ENCODE measurements at places on chromosomes 5 and 9.
A peak's percentile ranks its signal among the peaks of the same experiment; 100 is the strongest.

DNA sequence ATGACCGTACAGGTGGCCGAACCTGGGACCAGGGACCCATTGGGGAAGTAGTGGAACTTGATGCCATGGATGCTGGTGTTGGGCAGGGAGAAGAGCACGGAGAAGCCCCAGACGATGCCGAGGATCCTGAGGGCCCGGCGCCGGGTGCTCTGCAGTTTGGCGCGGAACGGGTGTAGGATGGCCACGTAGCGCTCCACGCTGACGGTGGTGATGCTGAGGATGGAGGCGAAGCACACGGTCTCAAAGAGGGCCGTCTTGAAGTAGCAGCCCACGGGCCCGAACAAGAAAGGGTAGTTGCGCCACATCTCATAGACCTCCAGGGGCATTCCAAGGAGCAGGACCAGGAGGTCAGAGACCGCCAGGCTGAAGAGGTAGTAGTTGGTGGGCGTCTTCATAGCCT, 585 bp downstream of the NMUR2 start:
- no peak for DNase-seq

DNA sequence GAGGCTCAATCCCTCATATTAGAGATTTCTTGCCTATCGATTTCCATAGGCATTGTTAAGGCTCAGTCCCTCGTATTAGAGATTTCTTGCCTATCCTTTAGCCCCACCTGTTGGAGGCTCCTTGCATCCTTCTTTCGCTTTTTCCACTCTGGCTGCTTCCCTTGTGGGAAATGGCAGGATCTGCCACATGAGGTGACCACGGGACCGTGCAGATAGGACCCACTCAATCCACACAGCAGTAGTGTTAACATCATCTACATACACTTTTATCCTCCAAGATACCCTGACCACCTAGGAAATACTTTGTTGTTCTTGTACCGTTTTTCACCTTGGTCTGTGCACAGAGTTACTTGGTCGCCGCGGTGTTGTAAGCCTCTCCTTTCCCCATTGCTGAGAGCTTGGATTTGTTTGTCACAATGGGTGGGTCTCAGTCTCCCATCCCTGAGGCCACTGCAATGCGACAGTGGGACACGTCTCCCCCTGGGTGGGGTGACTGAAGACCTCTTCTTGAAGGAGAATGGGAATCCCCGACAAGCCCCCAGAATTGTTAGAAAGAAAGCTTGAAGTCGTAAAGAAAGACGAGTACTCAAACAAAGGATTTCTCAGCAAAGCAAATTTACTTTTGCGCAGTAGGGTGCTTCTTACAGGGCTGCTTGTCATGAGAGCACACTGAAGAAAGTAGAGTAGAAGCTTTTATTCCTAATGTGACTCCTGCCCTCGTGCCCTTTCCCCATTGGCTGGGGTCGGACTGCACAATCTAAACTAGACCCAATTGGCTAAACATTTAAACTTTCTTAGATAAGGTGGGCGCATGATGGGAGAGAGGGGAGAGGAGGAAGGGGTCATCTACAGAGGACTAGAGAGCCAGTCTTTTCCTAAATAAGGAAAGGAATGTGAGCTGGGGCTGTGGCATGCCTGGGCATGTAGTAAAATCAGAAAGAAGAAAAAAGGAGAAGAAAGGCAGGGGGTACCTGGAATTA, 19.8 kb downstream of the IFT74 start:
- peak; percentile 87 for DNase-seq

DNA sequence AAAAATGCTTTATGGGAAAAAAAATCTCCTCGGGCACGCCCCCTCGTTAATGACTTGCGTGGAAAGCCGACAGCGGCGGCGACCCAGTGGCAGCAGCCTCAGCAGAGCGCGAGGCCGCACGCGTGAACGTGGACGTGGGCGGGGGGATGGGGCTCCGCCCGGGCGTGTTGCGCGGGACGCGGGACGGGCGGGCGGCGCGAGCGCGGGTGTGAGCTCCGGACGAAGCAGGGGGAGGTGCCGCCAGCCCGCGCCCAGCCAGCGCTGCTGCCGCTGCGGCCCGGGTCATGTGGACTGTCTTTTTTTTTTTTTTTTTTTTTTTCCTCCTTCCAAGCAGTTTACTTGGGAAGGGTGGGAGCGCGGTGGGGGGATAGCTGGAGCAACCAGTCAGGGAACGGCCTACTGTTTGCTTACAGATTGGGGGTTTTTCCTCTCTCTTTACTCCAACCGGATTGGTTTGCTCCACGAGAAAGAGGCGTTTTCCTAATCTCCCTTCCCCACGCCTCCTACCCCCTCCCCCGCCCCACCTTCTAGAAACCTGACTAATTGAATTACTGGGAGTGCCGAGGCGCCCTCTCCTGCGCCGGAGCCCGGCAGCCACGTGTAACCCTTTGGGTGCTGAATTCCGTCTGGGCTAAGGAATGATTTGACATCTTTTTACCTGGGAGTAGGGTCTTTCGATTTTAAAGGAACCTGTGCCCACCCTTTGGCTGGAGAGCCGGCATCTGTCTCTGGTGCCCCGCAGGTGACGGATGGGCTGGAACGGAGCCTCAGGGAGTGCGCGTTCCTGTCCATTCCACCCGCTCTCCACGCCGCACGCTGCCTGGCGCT, 1.7 kb upstream of the EFNA5 start:
- peak; percentile 97 for DNase-seq

GRCh38 chr9:105678163-105678562, 15.9 kb downstream of the TAL2 start:
- no peak for DNase-seq

GRCh38 chr5:100175346-100175745, 359.8 kb upstream of the FAM174A start:
- no peak for DNase-seq

GRCh38 chr9:84504360-84504759, 163.8 kb upstream of the SLC28A3 start:
- no peak for DNase-seq

- DNase-seq = peak; percentile 79
Observed at GRCh38 chr5:133274597-133274935, 222.8 kb downstream of the HSPA4 start.

- DNase-seq = no peak
Observed at GRCh38 chr9:136203408-136204144, 1.4 kb downstream of the LHX3 start.

- no peak for DNase-seq
Observed at GRCh38 chr9:137804908-137805630, 72.5 kb upstream of the CACNA1B start.

DNA sequence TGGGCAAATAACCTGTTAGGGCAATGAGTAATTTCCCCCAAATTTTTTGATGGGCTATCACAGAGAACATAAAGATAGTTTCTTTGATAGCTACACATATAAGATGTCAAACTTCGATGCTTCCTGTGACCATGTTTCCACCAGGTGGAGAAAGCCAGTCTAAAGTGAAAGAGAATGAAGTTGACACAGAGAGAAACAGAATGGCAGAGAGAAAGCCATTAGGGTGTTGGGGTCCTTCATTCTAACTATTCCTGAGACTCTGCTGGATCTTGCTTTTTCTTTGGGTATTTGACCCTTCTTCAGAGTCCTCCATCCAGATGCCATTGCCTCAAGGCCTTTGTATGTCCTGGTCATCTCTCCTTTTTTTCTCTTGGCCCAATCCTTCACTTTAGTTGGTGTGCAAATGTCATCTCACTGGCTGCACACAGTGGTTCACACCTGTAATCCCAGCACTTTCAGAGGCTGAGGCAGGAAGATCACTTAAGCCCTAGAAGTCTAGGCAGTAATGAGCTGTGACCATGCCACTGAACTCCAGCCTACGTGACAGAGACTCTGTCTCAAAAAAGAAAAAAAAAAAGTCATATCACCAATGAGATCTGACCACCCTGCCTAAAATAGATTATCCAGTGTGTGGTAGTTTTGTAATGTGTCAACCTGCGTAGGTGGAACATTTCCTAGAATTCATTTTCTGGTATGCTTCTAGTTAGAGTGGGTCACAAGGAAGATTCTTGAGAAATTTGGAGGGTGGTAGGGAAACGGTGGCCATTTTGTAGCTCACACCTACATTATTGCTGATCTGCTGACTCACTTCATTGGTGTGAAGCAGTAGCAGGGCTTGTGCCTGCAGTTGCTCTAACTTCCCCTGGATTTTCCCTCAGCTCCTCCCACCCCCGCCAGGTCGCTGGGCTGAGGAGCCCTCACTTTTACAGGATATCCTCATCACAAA, 20.8 kb upstream of the KIF2A start:
- DNase-seq = no peak

GRCh38 chr9:101462558-101462957, 27.0 kb upstream of the ALDOB start:
- peak; percentile 27 for DNase-seq

- DNase-seq = no peak
Observed at GRCh38 chr9:88186495-88187110, 48.3 kb upstream of the SPATA31C2 start.

DNA sequence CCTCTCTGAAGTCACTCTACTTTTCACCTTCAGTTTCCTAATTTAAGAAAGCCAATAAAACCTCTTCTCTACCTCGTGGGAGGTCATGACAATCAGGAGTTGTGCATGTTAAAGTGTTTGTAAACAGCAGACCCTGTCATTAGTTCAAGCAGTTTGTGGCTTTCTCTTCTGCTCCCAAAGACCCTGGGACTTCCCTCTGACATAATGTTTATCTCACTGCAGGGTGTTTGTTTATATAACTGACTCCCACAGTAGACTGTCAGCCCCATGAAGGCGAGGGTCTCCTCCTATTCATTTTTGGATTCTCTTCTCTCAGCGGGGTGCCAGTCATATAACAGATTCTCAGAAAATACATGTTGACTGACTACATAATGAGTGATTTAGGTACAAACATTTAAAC, 360.0 kb upstream of the ZNF462 start:
- no peak for DNase-seq

GRCh38 chr5:149904293-149904886, 40.2 kb downstream of the PDE6A start:
- no peak for DNase-seq

DNA sequence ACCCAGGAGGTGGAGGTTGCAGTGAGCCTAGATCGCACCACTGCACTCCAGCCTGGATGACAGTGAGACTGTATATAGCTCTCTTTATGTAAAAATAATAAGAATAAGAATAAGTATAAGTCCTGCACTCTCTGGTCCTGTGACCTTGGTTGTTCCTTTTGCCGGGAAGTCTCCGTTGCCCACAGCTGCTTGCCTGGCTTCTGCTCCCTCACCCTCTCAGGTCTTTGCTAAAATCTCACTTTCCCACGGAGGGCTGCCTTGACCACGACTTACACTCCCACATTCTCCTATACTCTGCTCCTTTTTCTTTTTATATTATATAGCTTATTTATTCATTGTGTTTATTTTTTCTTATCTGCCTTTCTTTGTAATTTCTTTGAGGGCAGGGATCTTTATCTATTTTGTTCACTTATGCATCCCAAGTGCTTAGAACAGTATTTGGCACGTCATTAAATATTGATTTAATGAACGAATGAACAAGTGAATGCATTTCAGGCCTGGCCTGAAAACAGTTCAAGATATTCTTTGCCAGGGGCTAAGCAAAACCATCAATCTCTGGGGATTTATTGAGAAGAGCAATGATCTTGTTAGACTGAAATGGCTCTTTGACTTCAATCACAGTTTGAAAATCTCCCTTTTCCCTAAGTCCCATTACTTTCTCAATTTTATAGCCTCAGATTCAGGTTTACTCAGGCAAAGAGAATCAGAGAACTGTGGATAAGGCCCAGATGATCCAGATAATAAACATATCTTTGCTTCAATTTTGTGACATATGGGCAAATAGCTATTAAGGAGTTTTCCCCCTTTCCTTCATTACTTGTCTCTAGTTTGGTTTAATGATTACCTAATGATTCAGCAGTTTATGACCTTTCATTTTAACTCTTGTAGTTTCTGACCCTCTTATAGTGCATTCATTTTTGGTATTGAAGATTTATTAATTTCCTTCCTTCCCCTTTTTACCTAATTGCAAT, 60.8 kb upstream of the TMC1 start:
- DNase-seq = no peak

DNA sequence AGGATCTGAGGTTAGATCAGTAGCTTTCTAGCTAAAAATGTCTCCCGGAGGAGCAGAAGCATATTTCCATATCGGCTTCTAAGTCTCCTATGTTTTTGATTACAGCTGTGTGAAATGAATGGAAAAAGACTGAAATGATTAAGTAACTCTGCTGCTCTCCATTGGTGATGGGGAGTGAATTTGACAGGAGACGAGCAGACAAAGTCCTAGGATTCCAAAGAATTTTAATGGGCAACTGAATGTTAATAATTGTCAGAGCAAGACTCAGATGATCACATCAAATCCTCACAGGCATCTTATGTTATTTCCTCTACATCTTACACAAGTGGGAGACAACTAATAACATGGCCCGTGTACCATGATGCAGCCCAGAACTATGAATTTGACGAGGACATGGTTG, 66.8 kb downstream of the LIX1 start:
- DNase-seq = no peak

DNA sequence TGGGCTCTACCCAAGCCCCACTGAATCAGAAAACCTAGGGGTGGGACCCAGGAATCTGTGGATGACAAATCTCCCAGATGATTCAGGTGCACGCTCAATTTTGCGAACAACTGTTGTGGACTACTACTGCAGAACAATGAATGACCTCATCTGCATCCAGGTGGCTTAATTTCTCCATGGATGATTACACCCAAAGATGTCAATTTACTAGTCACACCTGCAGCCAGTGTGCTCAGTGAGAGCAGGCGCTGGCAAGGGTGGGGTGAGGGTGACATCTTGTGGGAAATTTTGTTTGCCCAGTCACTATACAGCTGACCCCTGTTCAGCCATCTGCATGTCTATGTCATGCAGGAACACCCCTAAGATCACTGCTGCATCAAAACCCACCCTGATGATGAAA, 118.2 kb downstream of the ENTREP1 start:
- no peak for DNase-seq

DNA sequence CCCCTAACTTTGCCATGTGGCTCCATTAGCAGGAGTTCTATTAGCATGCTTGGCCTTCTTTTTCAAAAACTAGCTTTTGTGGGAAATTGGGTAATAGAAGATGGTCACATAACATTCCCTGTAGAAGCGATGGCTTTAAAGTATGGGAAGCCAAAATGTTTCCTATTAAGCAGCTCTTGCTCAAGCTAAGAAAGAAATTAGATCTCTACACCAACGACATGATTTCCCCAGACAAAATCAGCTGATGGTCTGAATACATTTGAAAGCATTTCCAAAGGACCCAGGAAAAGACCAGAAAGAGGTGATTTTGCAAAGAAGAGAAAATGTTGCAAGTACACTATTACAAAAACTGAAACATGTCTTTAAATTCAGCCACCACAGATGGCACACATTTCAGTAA, 4.8 kb upstream of the NFIL3 start:
- no peak for DNase-seq

DNA sequence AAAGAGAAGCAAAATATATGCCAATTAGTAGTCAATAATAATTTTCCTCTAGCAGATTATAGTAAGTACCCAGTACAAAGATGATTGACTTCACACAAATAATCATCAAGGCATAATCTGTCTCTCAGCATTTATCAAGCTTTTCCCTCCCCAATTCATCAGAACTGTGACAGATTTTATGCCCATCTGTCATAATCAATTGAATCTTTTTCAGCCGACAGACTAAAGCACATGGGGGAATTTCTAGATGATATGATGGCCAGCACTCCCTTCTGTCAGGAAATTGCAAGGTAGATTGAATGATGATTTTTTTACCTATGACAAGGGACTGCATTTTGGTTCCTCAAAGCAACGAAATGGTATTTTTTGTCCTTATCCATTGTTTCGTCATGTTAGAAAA, 227.1 kb upstream of the CYLC2 start:
- DNase-seq = no peak

All from neural progenitor cell (in vitro differentiated cells).